Mesenchymal stem cell (in vitro differentiated cells and primary cell): ENCODE measurements at places on chromosomes 12 and 14.
A peak's percentile ranks its signal among the peaks of the same experiment; 100 is the strongest.

DNA sequence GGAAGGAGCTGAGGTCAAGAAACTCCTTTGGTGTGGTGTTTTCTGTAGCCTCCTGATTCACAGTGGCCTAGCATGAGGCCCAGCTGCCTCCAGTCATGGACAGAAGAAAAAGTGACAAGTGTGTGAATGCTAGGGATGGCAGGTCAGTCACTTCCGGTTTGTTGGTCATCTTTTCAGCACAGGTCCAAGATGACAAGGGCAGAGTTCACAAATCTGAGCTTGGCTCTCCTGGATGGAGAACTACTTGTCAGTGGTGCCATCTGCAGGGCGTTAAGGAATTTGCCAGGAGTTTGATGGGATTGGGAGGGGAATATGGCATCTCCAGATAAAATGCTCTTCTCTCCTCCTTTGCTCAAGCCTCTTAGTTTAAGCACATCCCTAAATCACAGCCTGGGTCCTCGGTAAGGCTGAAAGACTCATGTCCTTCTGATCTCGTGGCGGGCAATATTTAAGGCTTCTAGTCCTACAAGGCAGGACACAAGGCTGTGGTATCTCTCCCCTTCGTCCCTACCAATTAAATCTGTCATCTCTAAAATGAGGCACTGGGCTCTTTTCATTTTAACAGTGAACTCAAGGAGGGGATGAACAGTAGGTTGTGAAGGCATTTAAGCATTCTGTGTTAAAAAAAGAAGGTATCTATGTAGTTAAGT lies 10.0 kb downstream of the TUBA1B start:
- no peaks in the 10 kb centered on the region for H3K36me3 ChIP-seq
- DNase-seq = peak; percentile 73
- no peak overlapping the region for H3K4me3 ChIP-seq
- H3K27me3 ChIP-seq = no peaks in the 10 kb centered on the region

DNA sequence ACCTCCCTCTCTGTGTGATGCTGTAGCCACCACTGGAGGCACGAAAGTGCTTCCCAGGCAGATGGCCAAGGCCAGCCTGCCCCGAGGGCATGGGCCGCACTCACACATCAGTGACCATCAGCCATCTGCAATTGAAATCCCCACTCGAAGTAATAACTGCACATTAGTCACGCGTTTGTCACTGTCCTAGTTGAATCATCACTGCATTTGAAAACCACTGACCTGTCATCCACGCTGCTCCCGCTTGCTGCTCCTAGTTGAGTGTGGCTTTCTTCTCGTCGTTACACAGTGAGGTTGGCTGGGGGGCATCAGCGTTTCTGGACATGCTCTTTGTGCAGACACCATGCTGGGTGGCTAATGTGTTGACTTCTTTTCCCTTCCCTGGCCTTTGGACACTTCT lies 176.1 kb downstream of the ADGRD1 start:
- H3K4me3 ChIP-seq = no peak overlapping the region
- DNase-seq = no peak
- peaks cover 4% of the 10 kb centered on the region for H3K4me1 ChIP-seq
- H3K27me3 ChIP-seq = no peaks in the 10 kb centered on the region
- no peak overlapping the region for H3K27ac ChIP-seq

- peak; percentile 29 for DNase-seq
- H3K36me3 ChIP-seq = peaks cover 21% of the 10 kb centered on the region
- no peak overlapping the region for H3K27ac ChIP-seq
These were observed 196.3 kb downstream of the TSPAN9 start for GRCh38 chr12:3273409-3273853.

DNA sequence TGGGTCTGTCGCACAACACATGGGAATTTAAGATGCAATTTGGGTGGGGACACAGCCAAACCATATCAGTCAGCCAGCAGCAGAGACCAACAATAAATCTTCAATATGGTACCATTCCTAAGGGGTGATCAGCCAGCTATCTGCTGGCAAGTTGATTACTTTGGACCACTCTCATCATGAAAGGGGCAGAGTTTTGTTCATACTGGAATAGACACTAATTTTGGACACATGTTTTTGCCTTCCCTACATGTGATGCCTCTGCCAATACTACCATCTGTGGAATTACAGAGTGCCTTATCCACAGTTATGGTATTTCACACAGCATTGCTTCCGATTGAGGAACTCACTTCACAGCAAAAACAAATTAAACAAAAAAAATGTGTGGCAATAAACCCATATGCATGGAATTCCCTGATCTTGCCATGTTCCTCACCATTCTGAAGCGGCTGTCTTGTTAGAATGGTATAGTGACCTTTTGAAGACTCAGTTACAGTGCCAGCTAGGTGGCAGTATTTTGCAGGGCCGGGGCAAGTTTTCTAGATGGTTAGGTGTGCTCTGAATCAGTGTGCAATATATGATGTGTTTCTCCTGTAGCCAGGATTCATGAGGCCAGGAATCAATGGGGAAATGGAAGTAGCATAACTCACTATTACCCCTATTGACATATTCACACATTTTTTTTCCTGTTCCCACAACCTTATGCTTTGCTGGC lies 179.0 kb upstream of the IGF1 start:
- H3K27me3 ChIP-seq = no peaks in the 10 kb centered on the region
- no peaks in the 10 kb centered on the region for H3K36me3 ChIP-seq
- no peak overlapping the region for H3K4me3 ChIP-seq
- no peak overlapping the region for H3K27ac ChIP-seq

DNA sequence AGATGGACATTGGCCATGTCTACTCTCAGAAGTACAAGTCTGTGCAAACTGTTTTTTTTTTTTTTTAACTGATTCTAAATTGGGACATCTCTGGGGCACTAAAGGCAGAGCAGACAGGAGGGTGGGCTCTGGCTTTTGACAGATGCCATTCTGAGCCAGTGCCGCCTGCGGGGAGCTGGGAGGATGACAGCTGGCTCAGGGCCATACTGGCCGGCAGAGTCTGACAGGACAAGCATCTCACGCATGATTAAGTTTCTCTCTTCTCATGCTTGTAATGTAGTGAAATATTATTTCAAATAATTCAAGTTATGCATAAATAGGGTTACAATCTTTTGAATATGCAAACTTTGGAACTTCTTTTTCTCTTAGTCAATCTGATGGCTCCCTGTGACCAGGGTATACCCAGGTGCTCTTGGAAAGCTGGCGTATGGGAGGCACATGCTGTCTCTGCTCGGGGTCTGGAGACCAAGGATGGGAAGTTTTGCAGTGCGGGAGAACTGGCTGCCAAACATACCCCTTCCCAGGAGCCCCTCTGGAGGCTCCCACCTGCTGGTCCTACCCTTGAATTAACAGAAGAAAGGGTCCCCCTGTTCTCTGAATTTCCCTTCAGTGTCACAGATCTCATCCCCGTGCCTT lies 7.6 kb downstream of the CDCA4 start:
- H3K27ac ChIP-seq = no peak overlapping the region
- H3K36me3 ChIP-seq = peaks cover 29% of the 10 kb centered on the region
- peaks cover 39% of the 10 kb centered on the region for H3K4me1 ChIP-seq
- no peaks in the 10 kb centered on the region for H3K27me3 ChIP-seq
- H3K4me3 ChIP-seq = no peak overlapping the region

DNA sequence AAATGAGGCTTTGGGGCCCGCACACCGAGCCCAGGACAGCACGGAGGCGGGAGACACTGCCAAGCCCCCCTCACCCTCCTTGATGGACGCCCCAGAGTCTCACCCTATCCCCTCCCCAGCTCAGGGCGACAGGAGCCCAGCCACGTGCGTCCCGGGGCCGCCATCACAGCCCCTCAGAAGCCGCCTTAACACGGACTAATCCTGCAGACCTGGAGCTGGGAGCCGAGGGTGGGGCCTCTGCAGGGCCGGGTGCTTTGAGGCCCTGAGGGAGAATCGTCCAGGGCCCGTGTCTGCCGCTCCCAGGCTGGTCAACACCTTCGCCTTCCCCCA lies 79.7 kb upstream of the FBRSL1 start:
- peaks cover 60% of the 10 kb centered on the region for H3K27me3 ChIP-seq
- H3K36me3 ChIP-seq = no peaks in the 10 kb centered on the region
- H3K4me1 ChIP-seq = peaks cover 6% of the 10 kb centered on the region
- no peak overlapping the region for H3K27ac ChIP-seq
- no peak for DNase-seq

DNA sequence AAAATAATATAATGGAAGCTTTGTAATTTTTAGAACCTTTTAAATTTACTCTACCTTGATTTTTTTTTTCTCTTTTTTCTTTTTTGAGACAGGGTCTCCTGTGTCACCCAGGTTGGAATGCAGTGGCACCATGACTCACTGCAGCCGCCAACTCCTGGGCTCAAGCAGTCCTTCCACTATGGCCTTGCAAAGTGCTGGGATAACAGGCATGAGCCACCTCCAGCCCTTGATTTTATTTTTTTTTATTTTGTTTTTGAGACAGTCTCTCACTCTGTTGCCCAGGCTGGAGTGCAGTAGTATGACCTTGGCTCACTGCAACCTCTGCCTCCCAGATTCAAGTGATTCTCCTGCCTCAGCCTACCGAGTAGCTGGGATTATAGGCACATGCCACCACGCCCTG lies 65.3 kb upstream of the TRAF3 start:
- peaks cover 10% of the 10 kb centered on the region for H3K36me3 ChIP-seq
- no peak overlapping the region for H3K4me3 ChIP-seq
- no peaks in the 10 kb centered on the region for H3K4me1 ChIP-seq
- no peaks in the 10 kb centered on the region for H3K27me3 ChIP-seq
- H3K27ac ChIP-seq = no peak overlapping the region
- no peak for DNase-seq

GRCh38 chr12:62604871-62605270 lies 138.2 kb downstream of the MON2 start:
- H3K36me3 ChIP-seq = no peaks in the 10 kb centered on the region
- H3K4me3 ChIP-seq = no peak overlapping the region
- DNase-seq = peak; percentile 42
- H3K4me1 ChIP-seq = peaks cover 2% of the 10 kb centered on the region
- H3K27me3 ChIP-seq = no peaks in the 10 kb centered on the region

GRCh38 chr12:7259060-7259459 lies 44.8 kb upstream of the ACSM4 start:
- no peak overlapping the region for H3K4me3 ChIP-seq
- DNase-seq = no peak
- peaks cover 6% of the 10 kb centered on the region for H3K27me3 ChIP-seq
- H3K4me1 ChIP-seq = no peaks in the 10 kb centered on the region

DNA sequence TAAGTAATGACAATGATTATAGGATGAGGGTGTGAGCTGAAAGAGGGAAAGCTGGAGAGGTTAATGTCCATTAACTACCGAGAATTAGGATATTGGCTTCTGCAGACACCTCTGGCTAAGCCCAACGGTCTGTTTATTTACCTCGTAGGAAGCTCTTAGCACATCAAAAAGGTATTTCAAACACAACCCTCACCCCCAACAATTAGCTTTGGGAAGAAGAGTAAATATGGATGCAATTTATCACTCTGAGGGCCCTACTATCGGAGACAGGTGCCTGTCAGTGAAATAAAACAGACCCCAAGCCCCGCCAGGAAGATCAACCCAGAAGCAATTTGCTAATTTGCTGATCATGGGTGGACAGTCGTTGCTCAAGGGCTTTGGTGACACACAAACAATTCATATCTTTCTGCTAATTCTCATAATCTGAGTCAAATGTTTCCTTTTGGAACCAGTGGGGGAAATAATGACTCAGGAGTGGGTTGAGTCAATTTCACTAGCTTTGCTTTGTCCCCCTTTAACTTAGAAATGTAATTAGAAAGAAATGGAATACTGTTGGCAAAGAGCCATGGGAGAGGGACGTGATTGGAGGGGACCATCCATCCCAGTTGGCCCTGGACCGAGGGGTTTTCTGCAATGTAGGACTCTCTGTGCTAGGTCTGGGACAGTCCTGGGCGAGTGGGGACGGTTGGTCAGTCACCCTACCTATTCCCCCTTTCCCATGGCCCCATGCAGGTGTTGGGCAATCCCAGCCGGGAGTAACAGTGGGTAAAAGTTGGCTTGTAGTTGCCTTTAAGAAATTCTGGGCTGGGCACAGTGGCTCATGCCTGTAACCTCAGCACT lies 99.1 kb upstream of the MED13L start:
- no peaks in the 10 kb centered on the region for H3K36me3 ChIP-seq
- H3K27me3 ChIP-seq = no peaks in the 10 kb centered on the region
- DNase-seq = peak; percentile 88
- H3K4me1 ChIP-seq = peaks cover 13% of the 10 kb centered on the region
- H3K4me3 ChIP-seq = no peak overlapping the region

DNA sequence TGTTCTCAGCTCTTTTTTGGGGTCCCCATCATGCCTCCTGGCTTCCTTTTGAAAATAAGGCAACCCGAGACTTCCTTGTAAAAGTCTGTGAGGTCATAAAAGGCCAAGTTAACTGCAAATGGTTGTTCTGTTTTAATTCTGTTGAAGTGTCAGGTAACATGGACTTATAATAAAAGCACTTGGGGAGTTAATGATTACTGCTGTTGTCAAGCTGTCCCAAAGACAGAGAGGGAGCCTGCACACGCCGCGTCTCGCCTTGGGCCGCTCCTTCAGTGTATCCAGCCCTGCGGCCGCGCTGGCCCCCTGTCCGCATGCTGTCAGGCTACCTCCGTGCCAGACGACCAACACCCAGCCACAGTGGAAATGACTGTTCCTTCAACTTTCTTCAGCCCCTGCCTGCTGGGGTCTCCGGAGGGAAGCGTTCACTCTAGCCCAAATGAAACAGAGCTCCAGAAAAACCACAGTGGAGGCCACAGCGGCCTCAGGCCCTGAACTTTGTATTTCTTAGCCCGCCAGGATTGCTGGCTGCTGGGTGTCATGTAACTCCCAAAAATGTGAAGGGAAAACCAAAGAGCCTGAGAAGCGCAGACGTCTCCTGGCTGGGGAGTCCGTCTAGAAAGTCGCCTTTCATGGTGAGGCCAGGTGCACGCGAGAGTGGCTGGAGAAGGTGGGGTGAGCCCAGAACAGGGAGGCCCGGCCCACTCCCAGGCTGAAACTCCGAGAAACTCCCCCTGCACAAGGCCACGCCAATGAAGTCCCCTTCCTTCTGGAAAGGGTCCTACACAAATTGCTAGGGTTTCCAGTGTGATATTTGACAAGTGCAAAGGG lies 189.1 kb downstream of the ZFP36L1 start:
- H3K4me3 ChIP-seq = no peak overlapping the region
- no peaks in the 10 kb centered on the region for H3K27me3 ChIP-seq
- H3K27ac ChIP-seq = no peak overlapping the region
- peaks cover 20% of the 10 kb centered on the region for H3K4me1 ChIP-seq
- H3K36me3 ChIP-seq = no peaks in the 10 kb centered on the region

DNA sequence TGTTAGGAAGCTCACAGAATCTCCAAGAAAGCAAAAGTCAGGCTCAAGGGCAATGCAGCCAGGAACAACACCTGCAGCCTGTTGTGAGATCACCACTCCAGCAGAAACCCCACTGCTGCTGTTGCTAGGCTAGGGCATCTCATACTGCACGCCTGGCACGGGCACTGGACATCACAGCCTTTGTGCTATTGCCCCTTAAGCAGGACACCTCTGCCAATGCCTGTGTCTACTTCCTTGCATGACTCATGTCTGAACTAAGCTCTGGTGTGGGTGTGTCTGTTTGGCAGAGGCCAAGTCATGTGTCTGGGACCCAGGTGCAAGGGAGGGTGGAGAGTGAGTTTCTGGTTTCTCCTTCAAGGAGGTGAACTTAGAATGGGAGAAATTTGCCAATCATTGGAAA lies 10.0 kb upstream of the DDX47 start:
- peaks cover 7% of the 10 kb centered on the region for H3K4me1 ChIP-seq
- no peaks in the 10 kb centered on the region for H3K27me3 ChIP-seq
- no peak overlapping the region for H3K4me3 ChIP-seq
- H3K27ac ChIP-seq = peak overlapping the region; percentile 53
- peak; percentile 71 for DNase-seq
